Activated T-helper 2 cell treated with anti-CD3 and anti-CD28 coated beads, Interferon-gamma antibody, Interleukin-2, Interleukin-4, amounts not matched to agents 10 μg/mL and 5 μg/mL and 100 μg/mL, durations not matched to agents 14 hours and 24 hours and 36 hours (primary cell): ENCODE measurements at places on chromosomes 5 and 9. TPM values are rescaled to one million over a fixed set of nuclear protein-coding genes. Genes with fewer than 3 reads are reported as not detected.

- no peak overlapping the region for H3K27ac ChIP-seq
- no peaks in the 10 kb centered on the region for H3K36me3 ChIP-seq
- H3K4me1 ChIP-seq, result no peaks in the 10 kb centered on the region
- H3K4me3 ChIP-seq, result no peak overlapping the region
Observed at GRCh38 chr5:52077941-52078815, 694.9 kb downstream of the ISL1 start.

PCDHA9 gene
- not detected in 2 replicates for total RNA-seq

PCDHGA12 gene
- total RNA-seq, result 0.11 and 0.16 TPM in 2 replicates

- peak overlapping the region; percentile 61 for H3K27ac ChIP-seq
- H3K4me1 ChIP-seq, result peaks cover 6% of the 10 kb centered on the region
- no peak for DNase-seq
- no peaks in the 10 kb centered on the region for H3K27me3 ChIP-seq
Observed at GRCh38 chr9:132207839-132208615, 46.2 kb downstream of the NTNG2 start.

DNA sequence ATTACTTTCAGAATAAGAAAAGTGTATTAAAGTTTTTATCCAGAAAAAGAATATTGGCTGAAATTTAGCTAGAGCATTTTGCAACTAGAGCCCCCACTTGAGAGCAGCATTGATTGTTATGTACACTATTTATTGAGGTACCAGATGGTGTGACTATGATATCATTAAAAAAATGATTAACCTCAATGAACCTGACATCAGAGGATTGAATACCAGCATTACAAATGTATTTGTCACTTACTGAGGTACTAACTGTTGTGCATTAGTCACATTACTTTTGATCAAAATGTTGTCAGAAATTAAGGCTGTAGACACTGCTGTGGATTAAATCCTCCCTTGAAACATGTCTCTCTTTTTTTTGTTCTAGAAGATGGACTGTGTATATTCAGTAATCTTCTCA lies 127.8 kb upstream of the DHFR start:
- H3K27ac ChIP-seq, result no peak overlapping the region
- H3K4me3 ChIP-seq, result no peak overlapping the region
- peaks cover 42% of the 10 kb centered on the region for H3K36me3 ChIP-seq
- no peak for DNase-seq

CD74 gene
- total RNA-seq, result 445 and 452 TPM in 2 replicates

DNA sequence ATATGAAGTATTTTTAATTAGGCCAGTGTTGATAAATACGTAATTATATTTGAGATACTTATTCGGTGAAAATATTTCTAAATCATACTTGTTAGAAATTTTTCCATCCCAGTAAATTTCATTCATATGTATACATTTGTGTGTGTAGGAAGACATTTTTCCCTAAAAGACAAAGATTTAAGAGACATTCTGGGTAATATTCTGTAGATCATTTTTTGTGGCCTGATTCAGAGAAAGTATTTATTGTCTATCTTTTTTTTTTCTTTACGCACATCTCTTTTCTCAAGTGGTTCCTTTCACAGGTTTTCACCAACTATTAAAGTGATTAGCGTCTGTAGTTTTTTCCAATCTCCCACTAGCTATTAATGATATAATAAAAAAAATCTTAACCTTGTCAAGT lies 224.1 kb downstream of the MEF2C start:
- H3K4me1 ChIP-seq, result peaks cover 12% of the 10 kb centered on the region
- peaks cover 45% of the 10 kb centered on the region for H3K27me3 ChIP-seq
- no peak for DNase-seq
- no peak overlapping the region for H3K4me3 ChIP-seq

DNA sequence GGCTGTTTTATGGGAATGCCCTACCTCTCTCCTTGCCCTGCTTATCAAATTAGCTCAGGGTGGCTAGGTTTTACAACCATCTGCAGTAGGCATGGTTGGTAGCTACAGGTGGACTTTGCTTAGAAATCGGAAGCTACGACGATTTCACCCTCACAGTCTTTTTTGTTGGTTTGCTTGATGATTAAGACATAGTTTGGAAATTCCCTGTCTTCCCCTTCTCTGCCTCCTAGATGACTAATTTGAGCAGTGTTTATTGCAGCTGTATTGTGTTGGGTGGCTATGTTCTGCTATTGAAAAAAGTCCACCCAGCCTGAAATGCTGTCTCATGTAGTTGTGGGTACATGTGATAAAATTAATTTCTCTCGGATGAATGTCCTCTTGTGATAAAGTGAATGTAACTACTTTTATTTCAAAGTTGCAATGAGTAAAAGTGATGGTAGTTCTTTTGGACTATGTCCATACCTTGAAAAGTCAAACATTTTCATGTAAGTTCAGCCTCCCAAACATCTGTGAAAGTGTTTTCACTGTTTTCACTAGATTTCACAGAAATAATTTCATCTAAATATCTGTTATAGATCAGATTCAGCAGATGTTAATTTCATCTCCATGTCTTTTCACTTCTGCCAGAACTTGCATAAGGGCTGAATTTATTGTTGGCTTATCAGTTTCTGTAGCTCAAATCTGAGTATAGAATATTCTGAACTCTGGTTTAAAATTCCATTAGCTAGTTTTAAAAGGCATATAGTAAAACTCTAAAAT lies 37.3 kb upstream of the FYB1 start:
- no peaks in the 10 kb centered on the region for H3K27me3 ChIP-seq
- H3K4me1 ChIP-seq, result peaks cover 19% of the 10 kb centered on the region
- H3K4me3 ChIP-seq, result no peak overlapping the region
- no peak for DNase-seq

DNA sequence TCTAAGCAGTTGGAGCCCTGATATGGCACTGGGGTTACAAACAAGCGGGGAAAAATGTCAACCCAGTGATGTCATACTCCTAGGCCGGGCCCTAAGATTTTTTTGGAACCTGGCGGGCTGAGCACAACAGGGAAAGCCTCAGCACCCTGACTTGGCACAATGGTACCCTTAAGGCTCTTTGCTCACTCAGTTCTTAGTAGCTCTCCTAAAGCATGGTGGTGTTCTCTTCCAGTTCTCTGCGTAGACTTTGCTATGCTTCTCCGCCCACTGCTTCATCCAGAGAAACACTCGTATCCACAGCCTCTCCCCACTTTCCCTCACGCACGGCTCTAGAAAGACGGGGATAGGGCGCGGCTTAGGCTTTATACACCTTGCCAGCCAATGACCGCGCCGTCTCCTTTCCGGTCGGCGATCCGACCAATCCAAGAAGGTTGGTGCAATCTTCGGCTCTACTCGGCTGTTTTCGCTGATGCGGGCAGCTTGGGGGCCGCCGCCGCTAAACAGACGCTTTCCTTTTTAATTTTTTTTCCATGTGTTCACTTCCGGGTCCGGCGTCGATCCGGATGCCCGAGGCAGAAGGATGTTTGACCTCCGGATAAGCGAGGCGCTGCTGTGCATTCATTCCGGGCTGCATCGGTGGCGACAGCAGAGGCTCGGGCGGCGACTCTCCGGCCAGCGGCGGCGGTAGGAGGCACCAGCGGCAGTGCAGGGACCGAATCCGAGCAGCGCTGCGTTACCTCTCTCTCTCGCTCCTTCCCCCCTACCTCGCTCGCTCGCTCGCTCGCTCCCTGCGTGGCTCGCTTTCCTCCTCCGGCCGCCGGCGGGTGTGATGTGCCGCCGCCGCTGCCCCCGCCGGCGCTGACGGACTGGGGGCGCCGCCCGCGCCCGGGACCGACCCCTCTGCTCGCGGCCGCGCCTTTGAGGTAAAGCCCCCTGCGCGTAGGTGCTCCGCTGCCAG lies at the start of gene CSNK1G3:
Gene CSNK1G3 (plus strand): TSS at position 530 of the 958 bp plus-strand sequence. CDS start 33,487 bp downstream, outside the sequence.
- H3K27ac ChIP-seq, result peak within 1 kb of the TSS; percentile 96
- peaks cover 39% of the 10 kb centered on the region for H3K4me1 ChIP-seq
- peak within 1 kb of the TSS; percentile 95 for H3K4me3 ChIP-seq
- DNase-seq, result peak; percentile 92
- peaks cover 12% of the 10 kb centered on the region for H3K36me3 ChIP-seq

- peaks cover 39% of the 10 kb centered on the region for H3K4me1 ChIP-seq
- H3K36me3 ChIP-seq, result peaks cover 20% of the 10 kb centered on the region
- H3K27ac ChIP-seq, result peak within 1 kb of the TSS; percentile 81
- H3K27me3 ChIP-seq, result no peaks in the 10 kb centered on the region
Observed at GRCh38 chr5:95554647-95555548, at the start of the genes ARSK and SKIC3. ARSK (plus strand) TSS chr5:95555101; CDS start chr5:95555279, 178 bp downstream. SKIC3 (minus strand) TSS chr5:95554977; CDS start chr5:95547150, 7,827 bp downstream.
